Peyer's patch (tissue), 4 donors: ENCODE measurements at places on chromosomes 6 and 20. TPM values are rescaled to one million over a fixed set of nuclear protein-coding genes. Genes with fewer than 3 reads are reported as not detected.

DNA sequence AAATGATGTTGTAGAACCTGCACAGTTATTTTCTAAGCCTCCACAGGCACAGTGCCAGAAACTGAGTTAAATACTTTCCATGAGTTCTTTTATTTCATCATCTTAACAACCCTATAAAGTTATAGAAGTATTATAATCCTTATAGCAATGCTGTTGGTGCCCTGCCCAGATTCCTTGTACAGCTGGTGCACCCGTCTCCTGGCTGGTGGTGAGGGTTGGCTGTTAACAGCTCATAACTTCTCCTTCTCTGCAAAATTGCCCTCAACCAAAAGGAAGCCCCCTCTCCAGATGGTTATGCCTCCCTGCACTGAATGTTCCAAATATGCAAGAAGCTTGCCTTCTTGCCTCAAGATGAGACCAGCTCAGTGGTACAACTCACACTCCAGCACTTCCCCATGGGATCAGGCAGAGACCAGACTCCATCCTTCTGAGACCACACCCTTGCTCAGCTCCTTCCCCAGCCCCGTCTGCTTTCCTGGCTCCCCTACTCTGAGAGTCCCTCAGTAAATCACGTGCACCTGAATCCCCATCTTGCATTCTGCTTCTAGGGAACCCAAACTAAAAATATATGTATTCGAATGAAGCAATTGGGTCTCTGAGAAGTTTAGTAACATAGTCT is 304.4 kb upstream of the PLCB4 start:
- DNase-seq = no peak

DNA sequence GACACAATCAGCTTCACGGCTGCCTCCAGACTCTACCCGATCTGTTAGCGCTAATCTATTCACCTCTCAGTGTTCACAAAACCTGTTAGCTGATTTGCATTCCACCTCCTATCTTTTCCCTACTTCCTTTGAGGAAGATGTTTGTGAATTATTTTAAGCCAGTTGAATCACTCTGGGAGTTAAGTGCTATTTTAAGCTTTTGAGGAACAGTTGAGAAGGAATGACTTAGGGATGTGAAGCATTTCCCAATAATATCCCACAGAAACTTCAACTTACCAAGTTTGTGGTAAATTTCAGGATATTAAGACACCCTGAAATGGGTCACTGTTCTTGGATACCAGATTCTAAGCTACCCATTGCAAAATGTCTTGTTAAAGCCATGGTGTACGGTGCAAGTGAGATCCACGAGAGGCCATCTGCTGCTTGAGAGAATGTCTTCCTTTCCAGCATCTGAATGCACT is 145.2 kb upstream of the CITED2 start:
- no peak for DNase-seq

GRCh38 chr6:56435326-56435725 is 187.9 kb upstream of the COL21A1 start:
- no peak for DNase-seq

GRCh38 chr6:28090917-28091586 is 10.7 kb downstream of the ZNF165 start:
- DNase-seq = no peak

DNA sequence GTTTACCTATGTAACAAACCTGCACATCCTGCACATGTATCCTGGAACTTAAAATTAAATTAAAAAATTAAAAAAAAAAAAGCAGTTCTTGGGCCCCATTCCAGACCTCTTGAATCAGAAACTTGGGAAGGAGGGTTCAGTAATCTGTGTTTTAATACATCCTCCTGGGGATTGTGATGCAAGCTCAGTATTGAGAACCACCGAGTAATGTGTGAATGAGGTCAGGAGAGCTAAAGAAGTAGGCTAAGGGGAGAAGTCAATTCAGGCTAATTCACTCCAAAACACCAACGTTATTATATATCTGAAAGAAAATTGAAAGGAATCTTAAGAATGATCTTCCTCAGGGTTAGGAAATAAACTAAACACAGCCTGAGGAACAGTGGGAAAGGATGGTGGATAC is 120.4 kb downstream of the RNF144B start:
- DNase-seq = no peak

The DDO gene
- 3.3 TPM for total RNA-seq
